Ureter (tissue), 1 donor: ENCODE measurements at places on chromosomes 16 and 17. TPM values are rescaled to one million over a fixed set of nuclear protein-coding genes. Genes with fewer than 3 reads are reported as not detected.

- no peak for DNase-seq
These were observed 48.2 kb downstream of the MRM3 start for GRCh38 chr17:830381-830780.

SCNN1B gene
- total RNA-seq: 55.8 TPM

DNA sequence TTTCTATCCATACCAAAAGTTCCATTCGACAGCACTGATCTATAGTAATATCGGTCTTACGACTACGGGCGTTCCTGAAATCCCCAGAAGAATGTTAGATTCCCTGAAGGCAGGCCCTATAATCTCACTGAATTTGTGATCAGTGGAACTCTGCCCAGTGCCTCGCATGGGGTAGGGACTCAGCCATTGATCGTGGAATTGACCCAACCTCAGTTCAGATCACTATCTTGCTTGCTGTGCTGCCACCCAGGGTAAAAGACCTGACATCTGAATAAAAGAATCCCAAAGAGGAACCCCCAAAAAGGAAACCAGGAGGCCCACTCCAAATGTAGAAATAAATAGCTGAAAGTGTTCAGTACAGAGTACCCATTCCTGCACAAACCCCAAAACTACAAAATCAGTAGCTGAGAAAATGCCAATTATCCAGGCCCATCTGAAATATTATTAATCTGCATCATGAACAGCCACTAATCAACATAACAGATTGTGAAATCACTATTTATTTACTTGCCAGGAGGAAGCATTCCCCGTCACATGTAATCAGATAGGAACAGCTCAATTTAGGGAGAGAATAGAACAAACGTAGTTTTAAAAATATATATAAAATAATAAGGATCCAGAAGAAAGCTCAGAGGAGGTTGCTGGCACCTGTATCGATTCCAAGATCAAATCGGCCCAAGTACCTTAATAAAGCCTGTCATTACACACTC lies 221.9 kb downstream of the ZFHX3 start:
- DNase-seq: no peak

GRCh38 chr16:27431773-27432532 lies 30.0 kb downstream of the IL21R start:
- peak; percentile 10 for DNase-seq

PTX4 gene
- total RNA-seq: 0.34 TPM

DNA sequence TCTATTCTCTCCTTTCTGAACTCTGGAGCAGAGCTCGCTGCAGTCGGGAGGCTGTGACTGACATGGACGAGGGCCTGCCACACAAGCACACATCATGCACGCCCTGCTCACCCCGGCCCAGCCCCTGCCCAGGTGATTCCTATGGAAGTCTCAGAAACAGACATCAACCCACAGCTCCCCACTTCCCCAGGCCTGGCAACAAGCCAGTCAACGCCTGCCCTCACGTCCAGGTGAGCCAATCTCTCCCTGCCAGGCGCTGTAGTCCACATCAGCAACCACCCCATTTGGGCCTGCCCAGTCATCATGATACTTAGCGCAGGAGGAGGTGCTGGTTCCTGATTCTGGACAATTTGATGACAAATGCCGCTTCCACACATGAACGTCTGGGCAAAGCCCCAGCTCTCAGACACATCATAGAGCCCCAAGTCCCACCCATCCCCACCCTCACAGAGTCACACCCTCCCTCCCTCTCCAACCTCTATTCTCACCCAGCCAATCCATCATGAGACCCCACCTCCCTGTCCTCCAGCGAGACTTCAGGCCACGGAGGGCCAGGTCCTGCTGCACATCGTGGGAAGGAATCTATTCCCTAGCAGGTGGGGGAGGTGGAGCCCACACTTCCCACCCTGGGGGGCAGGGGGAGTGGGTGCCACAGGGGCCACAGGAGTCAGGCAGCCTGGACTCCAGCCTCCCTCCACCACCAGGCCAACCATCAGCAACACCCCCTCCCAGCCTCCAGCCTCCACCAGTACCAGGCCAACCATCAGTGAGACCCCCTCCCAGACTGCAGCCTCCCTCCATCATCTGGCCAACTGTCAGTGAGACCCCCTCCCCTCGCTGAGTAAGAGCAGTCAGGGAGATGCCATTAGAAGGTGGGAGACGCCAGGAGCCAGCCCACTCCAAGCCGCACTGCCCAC lies 33.7 kb upstream of the GSG1L start:
- no peak for DNase-seq

IRX6 gene
- not detected for total RNA-seq

SULT1A2 gene
- 2.9 TPM for total RNA-seq

NPTX1 gene
- 2.0 TPM for total RNA-seq

TMEM95 gene
- not detected for total RNA-seq

DNA sequence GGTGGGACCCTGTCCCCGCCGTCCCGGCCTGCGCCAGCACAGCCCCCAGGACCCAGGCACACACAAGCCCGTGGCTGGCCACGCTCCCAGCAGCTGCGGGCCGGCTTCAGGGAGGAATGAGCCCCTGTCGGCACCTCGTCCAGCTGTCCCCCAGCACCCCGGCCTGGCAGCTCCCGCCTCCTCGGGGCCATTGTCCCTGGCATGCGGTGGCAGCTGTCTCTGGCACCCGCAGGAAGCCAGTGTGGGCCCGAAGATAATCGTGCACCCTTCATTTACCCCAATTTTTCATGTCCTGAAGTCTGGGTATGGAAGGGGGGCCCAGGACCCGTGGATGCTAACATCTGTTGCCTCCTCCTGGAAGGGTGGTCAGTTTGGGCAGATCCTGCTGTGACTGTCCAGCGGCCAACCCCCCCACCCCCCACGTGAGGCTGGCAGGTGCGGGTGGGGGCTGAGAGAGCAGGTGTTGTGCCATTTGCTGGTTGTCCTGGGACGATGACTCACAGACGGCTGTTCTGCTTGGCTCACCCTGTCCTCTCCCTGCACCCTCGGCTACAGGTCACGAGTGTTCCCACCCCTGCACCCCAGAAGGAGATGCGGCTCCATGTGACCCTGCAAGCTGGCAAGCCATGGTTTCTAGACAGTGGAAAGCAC lies 4.0 kb upstream of the LMF1 start:
- no peak for DNase-seq

- no peak for DNase-seq
These were observed 10.3 kb downstream of the HIC1 start for GRCh38 chr17:2064980-2065785.

- no peak for DNase-seq
These were observed 15.9 kb upstream of the PDXDC1 start for GRCh38 chr16:14958970-14959369.

SPEM2 gene
- not detected for total RNA-seq

GRCh38 chr16:29857133-29857760 lies 5.8 kb downstream of the CDIPT start:
- no peak for DNase-seq

- no peak for DNase-seq
These were observed 580.2 kb downstream of the CDH11 start for GRCh38 chr16:64541621-64542020.

DNA sequence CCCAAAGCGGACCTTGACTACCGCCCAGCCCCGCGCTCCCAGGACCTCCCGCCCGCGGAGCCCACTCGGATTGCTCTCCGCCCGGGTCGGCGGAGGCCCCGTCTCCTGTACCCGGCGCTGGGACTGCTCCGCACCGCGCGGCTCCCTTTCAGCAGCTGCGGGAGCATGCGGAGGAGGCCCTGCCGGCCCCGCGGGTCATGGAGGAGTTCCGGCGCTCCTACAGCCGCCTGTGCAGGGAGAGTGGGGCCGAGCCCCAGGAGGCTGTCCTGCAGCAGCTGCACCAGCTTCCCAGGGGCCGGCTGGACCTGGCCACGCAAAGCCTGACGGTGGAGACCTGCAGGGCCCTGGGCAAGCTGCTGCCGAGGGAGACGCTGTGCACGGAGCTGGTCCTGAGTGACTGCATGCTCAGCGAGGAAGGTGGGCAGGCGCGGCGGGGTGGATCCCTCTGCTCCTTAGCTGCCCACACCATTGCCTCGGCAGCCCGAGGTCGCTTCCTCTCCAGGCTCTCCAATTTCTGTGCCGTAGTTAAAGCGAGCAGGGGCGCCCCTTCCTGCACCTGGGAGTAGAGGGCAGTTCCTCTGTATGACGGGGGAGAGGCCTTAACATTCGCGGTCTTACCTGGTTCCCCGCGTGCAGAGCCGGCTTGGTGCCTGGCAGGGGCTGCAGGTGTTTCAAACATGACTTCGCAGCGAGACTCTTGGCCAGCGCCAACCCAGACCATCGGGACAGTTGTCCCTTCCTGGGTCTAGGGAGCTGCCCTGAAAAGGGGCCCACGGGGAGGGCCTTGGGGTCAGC lies 539 bp downstream of the LRRC45 start:
- no peak for DNase-seq

GRCh38 chr16:85010446-85010930 lies 847 bp downstream of the ZDHHC7 start:
- no peak for DNase-seq

NPIPA2 gene
- total RNA-seq: 4.2 TPM

- no peak for DNase-seq
These were observed 74.5 kb upstream of the HSBP1 start for GRCh38 chr16:83733301-83733700.
